ENCODE measurements at places on chromosomes 2 and 18.

- no peak for DNase-seq
Measured at GRCh38 chr18:64562651-64563050, 413.8 kb upstream of the LINC00305 start.

GRCh38 chr18:26875040-26875654 is 9.6 kb upstream of the AQP4 start:
- DNase-seq = no peak

DNA sequence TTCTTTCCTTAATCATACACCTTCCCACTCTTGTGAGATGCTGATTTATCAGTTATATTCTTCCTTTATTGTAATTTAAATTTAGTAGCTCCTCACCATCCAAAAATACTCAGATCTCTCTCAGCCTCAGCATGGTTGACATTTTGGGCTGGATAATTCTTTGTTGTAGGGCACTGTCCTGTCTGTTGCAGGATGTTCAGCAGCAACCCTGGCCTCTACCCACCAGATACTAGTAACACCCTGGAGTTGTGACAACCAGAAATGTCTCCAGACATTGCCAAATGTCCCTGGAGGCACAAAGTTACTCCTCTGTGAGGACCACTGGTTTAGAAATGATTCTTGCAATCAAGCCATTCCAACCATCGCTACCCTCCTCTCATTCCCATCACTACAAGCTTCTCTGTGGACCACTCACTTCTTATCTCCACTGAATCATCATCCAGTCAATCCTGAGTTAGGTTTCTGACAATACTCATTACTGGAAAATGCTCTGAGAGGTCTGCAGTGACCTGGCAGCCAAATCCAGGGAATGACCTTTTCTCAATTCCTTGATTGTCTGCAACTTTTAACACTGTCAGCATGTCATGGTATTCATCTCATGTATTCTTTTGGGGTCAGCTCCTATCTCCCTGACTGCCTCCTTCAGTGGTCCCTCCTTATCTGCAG is 43.3 kb downstream of the OSBPL6 start:
- no peak for DNase-seq

- no peak for DNase-seq
Measured at GRCh38 chr2:9758741-9759140, 84.5 kb upstream of the TAF1B start.

- DNase-seq = no peak
Measured at GRCh38 chr2:23554054-23554697, 169.2 kb downstream of the KLHL29 start.

- no peak for DNase-seq
Measured at GRCh38 chr2:42706836-42707235, 57.1 kb downstream of the OXER1 start.

DNA sequence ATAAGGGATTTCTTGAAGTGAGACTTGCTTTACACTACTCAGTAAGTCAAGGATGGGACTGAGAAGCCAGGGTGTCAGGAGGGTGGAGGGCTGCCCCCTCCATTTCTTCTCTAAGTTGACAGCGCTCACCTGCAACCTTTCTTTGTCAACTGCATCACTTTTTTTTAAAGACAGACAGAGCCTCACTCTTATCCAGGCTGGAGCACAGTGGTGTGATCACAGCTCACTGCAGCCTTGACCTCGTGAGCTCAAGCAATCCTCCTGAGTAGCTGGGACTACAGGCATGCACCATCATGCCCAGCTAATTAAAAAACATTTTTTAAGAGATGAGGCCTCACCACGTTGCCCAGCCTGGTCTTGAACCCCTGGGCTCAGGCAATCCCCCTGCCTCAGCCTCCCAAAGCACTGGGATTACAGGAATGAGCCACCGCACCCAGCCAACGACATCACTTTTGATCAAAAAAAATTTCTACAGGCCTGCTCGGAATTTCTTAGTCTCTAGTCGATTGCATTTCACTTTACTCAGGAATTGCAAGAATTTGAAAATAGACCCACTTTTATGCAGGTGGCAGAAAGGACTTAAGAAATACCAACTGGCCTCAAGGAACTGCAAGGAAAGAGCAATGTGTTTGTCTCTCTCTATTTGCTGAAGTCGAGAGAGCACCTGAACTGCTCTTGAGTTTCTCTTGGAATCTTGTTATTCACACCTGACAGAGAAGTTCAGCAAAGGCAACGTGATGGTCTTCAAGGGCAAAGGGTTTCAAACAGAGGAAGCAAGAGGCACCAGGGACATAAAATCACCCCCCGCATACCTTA is 101.4 kb downstream of the MYOM1 start:
- no peak for DNase-seq

DNA sequence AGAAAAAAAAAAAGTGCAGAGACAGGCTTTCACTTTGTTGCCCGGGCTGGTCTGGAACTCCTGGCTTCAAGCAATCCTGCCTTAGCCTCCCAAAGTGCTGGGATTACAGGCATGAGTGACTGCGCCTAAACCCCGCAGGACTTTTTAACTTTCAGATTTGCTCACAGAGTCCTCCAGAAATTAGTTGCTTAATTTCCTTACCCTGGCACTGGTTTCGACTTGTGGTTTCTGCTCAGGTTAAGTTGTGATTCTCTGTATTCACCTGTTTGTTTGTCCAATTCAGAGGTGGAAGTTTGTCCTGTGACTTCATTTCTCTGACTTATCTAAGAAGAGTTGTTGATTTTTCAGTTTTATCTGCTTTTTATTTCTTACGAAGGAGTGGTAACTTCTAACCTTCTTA is 238.1 kb downstream of the TMEM182 start:
- DNase-seq = no peak

GRCh38 chr18:76383636-76384035 is 111.4 kb downstream of the ZNF516 start:
- DNase-seq = no peak

DNA sequence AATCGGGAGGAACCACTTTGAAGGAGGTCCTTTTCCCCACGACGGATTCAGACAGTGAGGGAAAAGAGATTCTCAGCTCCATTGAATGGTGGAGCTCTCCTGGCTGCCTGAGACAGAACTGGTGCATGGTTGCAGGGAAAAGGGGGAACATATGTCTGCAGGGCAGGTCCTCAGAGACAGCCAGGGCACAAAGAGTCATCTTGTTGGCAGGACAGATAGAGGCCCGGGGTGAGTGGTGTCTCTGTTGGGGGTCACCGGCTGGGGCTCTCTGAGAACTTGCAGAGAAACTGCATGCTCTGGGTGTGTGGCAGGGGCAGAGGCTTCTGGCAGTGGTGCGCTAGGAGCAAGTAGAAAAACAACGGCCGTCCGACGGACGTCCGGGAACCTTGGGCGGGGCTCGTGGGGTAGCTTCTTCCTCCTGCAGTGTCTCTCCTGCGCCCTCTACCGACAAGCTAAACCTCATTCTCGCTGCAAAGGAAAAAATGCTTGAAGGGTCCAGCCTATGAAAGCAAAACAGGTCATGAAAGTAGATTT is 94.3 kb downstream of the CDCA7 start:
- DNase-seq = peak; percentile 75

GRCh38 chr2:113158884-113159553 is 14.8 kb upstream of the PSD4 start:
- DNase-seq = no peak

GRCh38 chr2:176111846-176112374 is 4.7 kb upstream of the HOXD10 start:
- no peak for DNase-seq

GRCh38 chr2:101310090-101310833 is 1.8 kb upstream of the RNF149 start:
- no peak for DNase-seq

DNA sequence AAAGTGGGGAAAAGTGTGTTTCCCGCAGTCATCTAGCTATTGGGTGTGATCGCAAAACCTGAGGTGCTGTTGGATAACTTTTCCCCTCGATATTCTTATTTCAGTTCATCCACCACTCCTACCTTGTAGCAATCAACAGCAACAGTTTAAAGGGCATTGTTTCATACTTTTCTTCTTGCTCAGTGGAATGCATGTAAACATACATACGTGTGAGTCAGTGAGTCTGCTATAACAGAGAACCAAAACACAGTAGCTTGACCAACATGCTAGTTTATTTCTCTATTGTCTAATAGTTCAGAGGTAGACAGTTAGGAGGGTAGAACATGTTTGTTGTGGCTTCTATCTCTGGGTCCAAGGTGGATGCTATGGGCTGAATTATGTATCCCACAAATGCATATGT is 77.6 kb upstream of the FOXI3 start:
- DNase-seq = no peak

GRCh38 chr2:179532863-179533278 is 268.2 kb upstream of the SESTD1 start:
- DNase-seq = no peak

DNA sequence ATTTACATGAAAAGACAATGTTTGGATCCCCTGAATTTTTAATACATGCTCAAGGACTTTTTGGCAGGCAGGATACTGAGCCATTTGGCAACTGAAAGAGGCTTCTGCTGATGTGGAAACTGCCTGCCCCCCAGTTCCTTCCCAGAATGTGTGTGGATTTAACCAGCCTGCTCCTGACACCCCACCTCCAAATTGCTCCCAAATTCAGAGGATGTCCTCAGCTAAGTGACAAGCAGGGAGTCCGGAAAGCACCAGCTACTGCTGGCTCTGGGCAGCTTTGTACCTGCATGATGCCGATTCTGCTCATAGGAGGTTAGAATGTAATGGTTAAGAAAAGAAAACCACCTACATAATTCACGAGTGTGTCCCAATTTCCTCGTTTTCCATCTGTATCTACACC is 197.5 kb downstream of the CDH20 start:
- no peak for DNase-seq

DNA sequence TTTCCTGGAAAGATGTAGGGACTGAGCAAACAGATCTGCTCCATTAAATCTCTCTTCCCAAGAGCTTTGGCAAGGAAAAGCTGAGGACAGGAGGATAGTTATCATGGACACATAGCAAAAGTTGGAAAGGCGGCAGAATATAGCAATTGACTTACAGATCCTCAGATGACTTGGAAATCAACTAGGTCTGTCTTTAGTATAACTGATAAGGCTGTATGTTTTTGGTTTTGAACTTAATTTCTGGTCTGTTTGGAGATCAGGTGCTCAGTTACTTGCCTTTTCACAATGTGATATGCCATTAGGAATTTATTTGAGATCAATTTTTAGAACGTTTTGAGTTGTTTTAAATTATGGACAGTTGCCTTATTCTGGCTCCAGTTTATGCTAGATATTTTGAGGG is 8.0 kb downstream of the RSAD2 start:
- DNase-seq = no peak

- no peak for DNase-seq
Measured at GRCh38 chr2:6908291-6908690, 8.9 kb upstream of the RNF144A start.

GRCh38 chr18:36518839-36519238 is 221.3 kb downstream of the FHOD3 start:
- no peak for DNase-seq

GRCh38 chr18:25614168-25614567 is 262.2 kb upstream of the ZNF521 start:
- no peak for DNase-seq

GRCh38 chr2:54767921-54768320 is 44.5 kb downstream of the EML6 start:
- DNase-seq = no peak

DNA sequence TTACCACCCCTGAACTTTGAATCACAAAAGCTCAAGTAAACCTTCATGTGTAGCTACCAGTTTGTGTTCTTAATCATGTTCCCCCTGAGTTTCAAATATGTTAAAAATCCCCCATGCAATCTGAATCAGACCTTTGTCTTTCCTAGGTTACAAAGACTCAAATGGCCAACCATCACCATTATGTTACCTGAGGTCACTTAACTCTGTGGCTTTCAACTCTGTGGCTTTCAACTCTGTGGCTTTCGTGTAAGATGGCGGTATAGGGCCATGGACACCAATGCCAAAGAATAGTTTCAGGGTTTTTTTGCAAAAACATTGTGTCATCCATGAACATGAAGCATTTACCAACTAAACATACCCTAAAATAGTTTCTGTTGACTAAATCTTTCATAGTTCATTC is 6.7 kb downstream of the ERMN start:
- no peak for DNase-seq

DNA sequence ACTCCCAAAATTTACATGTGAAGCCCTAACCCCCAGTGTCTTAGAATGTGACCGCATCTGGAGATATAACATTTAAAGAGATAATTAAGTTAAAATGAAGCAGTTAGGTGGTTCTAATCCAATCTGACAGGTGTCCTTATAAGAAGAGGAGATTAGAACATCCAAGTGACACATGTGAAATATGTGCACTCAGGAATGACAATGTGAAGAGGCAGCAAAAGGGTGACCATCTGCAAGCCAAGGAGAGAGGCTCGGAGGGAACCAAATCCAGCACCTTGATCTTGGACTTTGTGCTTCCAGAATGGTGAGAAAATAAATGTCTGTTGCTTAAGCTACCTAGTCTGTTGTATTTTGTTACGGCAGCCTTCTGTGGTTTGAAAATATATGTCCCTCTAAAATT is 165.4 kb downstream of the FIGN start:
- no peak for DNase-seq

DNA sequence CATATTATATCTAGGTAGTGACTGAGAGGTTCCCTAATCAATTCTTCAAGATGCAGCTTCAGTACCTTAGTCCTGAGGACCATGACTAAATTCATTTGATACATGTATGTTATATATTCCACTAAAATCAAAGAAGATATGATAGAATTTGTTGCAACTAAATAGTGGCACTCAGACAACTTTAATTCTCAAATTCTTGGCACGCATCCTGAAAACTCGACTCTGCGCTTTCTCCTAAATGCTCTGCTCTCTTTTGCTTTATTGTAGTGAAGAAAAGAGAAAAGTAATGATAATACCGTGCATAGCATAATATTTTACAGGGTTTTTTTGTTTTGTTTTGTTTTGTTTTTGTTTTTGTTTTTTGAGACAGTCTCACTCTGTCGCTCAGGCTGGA is 475.3 kb downstream of the ARHGAP15 start:
- no peak for DNase-seq

GRCh38 chr18:59446012-59446411 is 86.9 kb upstream of the LMAN1 start:
- DNase-seq = no peak

DNA sequence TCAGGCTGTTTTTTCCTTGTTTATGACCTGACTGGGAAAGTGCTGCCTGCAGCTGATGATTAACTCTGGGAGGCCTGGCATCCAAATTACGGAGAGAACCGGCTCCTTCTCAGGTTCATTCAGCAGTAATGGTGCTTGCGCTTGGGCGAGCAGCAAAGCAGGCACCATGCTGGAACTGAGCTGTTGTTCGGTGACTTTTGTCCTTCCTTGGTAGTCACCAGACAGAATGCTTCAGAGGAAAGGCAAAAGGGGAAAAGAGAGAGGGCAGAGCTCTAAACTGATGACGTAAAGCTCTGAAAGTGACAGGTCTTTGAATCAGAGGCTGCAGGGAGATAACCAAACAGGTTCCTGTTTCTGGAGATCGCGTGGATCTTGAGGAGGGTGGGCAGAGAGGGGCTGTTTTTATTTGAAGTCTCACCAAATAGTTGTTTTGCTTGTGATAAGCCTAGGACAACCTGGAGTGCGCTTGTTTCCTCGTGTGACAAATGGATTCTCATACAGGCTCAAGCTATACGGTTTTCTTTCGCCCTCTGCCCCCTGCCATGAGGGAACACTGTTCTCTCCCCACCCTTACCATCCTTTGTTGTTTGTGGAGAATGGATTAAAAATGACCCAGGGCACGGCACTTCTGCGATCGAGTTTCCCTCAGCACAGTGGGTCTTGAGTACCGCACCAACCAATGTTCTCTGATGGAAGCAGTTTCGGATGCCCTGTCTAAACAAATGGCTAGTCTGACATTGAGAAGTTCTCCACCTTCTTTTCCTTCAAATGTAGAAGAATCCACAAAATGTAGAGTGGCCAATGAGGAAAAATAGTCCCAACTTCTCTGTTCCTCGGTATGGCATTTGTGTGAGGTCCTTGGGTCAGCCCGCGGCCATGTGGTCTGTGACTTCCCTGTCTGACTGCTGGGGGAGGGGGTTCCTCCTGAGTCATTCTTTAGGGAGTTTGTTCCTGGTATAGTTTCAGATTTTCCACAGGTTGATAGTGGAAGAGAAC is 1.3 kb downstream of the RASGRP3 start:
- DNase-seq = no peak
